Fibroblast of skin of scalp (primary cell): ENCODE measurements at places on chromosomes 11 and 22.

DNA sequence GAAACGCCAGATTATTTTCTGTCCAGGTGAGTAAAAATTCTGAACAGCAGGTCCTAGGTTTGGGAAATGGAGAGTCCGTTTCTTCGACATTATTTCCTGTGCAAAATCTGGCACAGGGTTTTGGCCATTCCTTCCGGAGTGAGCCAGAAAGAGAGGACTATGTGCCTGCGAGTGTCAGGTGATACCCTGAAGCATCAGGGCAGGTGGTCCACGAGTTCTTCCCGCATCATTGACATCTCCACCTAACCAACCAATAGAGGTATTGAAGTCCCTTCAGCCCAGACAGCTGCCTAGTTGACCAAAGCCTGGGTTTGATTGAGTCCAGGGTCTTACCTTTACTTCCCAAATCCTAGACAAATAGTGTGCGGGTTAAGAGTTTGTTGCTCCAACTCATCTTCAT, 808 bp downstream of the SNAP29 start:
- DNase-seq = no peak

GRCh38 chr11:128695539-128696221, 1.8 kb downstream of the FLI1 start:
- DNase-seq = no peak

- peak; percentile 50 for DNase-seq
These were observed 274.7 kb downstream of the CASP12 start for GRCh38 chr11:104623518-104623917.

GRCh38 chr22:44364751-44365130, 52.0 kb upstream of the SHISAL1 start:
- no peak for DNase-seq

DNA sequence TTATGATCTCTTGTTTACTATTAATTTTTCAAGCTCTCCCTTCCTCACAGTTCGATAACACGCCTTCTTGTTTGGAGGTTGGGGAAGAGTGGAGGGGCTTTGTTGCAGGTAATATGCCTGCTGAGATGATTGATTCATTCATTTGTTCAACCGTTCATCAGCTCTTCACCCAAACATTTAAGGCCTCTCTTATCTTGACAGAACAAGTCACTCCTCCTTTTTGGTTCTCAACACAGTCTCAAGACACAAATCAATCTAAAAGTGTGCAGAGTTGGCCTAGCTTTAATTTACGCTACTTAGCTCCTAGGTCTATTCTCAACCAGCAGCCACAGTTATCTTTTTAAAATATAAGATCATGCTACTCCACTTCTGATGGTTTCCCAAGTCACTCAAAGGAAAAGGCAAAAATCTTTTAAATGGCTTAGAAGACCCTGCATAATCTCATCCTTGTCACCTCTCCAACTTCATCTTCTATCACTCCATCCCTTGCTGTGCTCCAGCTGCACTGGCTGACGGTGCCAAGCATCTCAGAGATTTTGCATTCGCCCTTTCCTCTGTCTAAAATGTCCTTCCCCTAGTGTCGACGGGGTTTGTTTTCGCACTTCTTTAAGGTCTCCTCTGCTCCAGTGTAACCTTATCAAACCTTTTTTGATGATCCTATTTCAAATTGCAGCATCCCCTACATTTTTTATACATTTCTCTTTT, 60.3 kb downstream of the AMBRA1 start:
- no peak for DNase-seq
